AML-193 (cell line): ENCODE measurements at places on chromosomes 2 and 18.

GRCh38 chr18:11283479-11284161 is 134.3 kb upstream of the PIEZO2 start:
- DNase-seq, result no peak

DNA sequence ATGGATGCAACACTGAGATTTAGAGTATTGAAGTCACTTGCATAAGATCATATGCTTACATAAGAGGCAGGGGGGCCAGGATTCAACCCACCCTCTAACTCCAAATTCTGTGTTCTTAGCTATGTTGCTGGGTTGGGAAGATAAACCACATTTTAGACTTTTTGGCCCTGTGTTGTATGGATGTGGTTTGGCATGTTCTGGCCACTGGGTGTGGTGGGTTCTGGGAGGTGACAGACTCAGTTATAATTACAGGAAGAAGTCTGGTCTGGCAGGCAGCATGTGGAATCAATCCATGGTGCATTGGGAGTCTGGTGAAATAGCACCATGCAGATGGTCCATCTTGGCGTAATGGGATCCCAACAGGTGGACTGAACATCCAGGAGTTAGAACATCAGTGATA is 138.9 kb downstream of the LTBP1 start:
- no peak for DNase-seq

DNA sequence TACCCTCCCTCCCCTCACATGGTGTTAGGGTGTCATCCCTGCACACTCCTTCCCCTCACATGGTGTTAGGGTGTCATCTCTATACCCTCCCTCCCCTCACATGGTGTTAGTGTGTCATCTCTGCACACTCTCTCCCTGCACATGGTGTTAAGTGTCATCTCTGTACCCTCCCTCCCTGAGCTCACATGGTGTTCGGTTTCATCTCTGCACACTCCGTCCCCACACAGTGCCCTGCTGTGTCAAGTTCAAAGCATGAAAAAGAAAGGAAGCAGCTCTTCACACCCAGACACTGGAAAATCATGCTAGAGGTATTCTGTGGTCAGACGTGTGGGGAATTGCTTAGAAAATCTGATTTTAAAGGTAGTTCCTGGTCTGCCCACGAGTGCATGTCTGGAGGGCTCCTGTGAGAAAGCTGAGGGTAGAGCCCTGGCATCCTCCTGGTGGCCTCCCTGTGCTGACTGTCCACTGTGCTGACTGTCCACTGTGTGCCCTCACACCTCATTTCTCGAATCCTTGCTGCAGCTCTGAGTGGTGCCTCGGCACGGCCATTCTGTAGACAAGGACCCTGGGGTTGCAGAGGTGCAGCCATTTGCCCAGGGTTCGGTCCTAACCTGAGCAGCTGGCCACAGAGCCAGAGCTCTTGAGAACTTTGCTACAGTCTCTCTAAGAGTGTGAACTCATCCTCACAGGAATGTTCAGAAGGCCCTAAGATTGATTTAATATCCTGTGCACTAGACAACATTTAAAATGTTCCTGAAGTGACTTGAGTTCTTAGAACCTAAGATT is 69.1 kb upstream of the NFATC1 start:
- no peak for DNase-seq

GRCh38 chr18:48351216-48352050 is 57.8 kb downstream of the ZBTB7C start:
- no peak for DNase-seq

DNA sequence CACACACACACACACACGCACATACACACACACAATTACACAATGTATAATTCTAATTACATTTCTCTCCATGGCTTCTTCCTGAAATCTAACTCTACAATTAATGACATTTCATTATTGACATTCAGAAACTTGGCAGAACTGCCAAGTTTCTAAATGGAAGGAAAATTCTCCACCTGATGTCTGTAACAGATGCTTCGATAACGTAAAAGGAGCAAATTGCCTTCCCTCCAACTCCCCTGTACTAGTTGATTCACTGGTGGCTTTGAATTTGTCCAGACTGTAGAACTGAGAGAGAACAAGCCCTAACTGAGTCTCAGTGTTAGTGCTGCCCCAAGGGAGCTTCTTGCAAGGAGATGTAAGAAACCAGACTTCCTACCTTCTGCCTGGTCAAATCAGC is 255.1 kb upstream of the TMEM200C start:
- DNase-seq, result no peak

- DNase-seq, result no peak
These were observed 48.5 kb downstream of the SERPINB7 start for GRCh38 chr18:63823516-63824219.

GRCh38 chr2:140601342-140601741 is 1529.5 kb downstream of the LRP1B start:
- no peak for DNase-seq

GRCh38 chr2:140990416-140990815 is 1140.4 kb downstream of the LRP1B start:
- DNase-seq, result no peak

- no peak for DNase-seq
These were observed 187.7 kb upstream of the HAAO start for GRCh38 chr2:42979870-42980763.

GRCh38 chr2:186532891-186533290 is 46.8 kb downstream of the ZC3H15 start:
- no peak for DNase-seq

- no peak for DNase-seq
These were observed 330.5 kb downstream of the FIGN start for GRCh38 chr2:163405298-163405697.
